Activated CD4-positive, CD25-positive, alpha-beta regulatory T cell (primary cell): ENCODE measurements at places on chromosomes 12 and 14.

GRCh38 chr12:30010071-30011052 lies 226.6 kb upstream of the TMTC1 start:
- no peak for DNase-seq

GRCh38 chr14:61469781-61470180 lies 148.4 kb downstream of the PRKCH start:
- no peak for DNase-seq

DNA sequence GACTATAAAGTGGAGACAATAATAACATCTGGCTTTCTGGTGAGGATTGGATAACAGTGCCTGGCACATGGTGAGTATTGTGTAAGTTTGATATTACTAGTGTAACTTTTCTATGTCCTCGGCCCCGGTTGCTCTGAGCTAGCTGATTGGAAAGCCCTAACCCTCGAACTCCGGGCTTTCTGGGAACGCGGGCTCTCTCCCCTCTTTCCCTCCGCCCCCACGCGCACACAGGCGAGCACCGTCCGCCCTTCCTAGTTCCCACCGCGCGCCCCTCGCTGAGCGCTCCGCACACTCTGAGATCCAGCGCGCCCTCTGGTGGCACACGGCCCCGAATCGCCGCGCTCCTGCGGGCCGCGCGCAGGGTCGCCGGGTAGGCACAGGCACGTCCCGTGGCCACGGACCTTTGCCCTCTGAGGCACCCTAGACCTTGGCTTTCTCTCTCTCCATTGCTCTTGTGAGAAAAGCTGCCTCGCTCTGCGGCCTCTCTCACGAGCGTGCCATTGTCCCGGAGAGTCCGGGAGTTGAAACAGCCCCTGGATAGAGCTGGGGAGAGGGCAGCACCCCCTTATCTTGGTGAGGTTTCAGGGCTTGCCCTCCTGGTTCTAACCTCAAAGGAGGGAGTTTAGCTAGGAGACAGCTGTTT lies 23.2 kb upstream of the ESRRB start:
- DNase-seq, result peak; percentile 36

DNA sequence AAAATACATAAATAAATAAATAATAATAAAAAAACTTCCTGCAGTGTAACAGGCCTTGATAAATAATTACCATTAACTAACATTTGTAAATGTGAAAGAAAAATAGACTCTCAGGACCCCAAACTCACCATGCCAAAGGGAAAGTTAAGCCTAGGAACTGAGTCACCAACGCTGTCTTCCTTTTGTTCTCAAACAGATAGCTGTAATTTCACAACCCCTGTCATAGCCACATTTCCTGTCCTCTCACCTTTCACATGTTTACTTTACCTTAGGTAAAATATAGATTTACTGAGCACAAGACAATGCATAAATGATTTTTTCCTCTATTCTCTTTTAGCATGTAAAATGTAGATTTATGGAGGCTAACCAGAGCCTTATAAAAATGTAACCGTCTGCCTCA lies 35.9 kb upstream of the CHST11 start:
- DNase-seq, result no peak

DNA sequence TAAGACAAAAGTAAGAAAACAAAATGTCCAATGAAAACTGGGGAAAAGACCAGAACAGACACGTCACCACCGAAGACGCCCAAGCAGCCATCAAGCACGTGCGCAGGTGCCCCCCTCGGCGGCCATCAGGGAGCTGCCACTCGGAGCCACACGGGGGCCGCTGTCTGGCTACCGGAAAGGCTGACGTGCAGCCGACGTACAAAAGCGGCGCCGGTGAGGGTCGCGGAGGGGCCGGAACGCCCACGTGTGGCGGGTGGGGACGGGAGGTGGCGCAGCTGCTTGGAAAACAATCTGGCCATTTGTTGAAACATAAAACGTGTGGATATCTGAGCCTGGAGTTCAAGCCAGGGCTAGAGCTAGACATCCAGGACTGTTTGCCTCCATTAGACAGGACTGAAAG lies 60.7 kb downstream of the GALNT9 start:
- DNase-seq, result no peak

DNA sequence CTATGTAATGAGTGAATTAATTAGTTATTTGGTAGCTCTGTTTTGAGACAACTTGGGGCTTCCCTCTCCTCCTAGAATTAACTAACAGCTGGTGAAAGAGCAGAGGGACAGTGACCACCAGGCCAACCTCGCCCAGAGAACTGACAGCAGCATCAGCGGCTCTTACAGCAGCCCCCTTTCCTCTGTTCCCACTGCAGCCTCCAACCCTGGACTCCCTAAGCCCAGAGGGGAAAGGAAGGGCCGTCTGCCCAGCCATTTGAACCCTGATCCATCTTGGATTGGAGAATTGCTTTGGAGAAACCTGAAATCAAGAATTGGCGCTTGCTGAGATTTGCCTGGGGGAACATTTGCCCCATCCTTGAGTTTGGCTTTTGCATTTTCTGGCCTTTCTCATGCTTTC lies 45.5 kb downstream of the B4GALNT3 start:
- DNase-seq, result no peak

- no peak for DNase-seq
These were observed 39.9 kb downstream of the GXYLT1 start for GRCh38 chr12:42104784-42105183.

DNA sequence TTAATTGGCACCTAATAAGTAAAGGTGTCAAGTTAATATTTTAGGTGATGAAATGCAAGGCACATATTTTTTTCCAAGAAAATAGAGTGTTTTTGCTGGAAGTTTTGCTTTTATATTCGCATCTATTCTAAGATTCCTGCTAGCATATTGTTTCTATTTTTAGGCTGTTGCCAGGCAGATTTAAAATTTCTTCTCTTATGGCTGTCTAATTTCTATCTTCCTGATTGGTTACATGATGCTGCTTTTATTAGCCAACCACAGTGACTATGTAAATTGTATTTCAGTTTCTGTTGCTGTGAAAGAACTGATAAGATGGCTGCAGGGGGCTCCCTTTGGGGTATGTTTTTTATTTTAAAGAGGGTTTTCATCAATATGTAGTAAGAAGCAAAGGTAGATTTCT lies 42.7 kb downstream of the ATF7IP start:
- DNase-seq, result no peak

DNA sequence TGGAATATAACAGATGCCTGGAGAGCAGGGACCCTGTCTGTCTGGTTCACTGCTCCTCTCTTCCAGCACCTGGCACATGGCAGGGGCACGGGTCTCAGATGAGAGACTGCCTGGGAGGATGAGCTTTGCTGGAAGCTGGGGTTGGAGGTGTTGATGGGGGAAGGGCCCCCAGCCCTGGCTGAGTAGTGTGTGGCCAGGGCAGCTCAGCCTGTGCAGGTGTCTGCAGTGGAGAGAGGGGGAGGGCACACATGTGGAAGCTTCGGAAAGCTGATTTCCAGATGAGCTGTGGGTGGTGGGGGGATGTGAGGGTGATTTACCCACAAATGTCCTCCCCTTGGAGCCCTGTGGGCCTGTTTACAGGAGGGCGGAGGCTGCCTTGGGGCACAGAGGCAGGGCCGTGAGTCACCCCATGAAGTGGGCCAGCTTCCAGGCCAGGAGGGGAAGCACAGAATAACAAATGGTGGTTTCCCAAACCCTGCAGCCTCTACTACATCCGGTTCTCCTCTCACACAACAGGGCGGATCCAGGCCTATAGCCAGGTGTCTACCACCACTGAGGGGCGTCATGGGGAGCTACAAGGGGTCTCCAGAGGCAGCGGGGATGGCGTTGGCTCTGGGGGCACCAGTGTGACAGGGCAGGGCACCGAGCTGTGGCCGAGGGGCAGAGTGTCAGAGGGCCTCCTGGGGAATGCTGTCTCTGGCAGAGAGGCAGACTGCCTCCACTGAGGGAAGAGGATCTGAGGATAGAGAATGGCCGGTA lies 11.0 kb downstream of the KRT7 start:
- DNase-seq, result no peak

- no peak for DNase-seq
These were observed 62.9 kb downstream of the TRAFD1 start for GRCh38 chr12:112188130-112188830.

DNA sequence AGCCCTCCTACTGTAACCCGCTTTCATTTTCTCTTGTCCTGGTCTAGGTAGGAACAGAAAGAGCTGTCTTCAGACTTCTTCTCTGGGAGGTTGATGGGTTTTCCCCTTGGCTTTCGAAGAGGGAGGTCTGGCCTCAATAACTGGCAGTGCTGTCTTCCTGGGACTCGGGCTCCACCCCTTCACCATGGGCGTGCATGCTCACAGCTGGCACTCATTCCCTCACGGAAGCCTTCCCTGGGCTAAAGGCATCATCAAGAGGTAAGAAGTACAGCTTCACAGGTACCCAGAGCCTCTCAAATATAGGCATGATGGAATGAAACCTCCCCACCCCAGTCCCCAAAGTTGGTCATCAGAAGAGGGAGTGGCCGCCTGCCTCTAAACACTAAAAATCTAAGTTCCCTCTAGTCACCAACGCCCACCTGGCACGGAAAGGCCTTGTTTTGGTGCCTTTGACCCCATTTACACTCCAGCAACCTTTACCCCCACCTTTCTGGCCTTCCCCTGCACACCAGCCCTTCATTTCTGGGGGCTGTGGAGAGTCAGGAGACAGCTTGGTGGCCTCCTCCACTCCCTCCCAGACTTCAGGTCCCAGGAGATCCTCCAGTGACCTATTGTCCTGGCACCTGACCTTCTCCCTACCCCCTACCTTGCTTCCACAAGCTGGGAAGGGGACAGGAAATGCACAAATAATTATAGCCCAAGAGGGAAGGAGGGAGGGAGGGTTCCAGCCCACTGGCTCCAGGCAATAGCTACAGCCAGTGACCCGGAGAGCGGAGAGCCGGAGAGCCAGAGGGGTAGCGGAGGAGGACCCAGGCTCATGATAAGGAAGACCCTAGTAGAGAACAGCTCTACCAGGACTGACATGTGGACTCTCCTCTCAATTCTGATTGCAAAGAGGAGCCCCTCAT lies 2.8 kb downstream of the RAPGEF3 start:
- DNase-seq, result no peak

- DNase-seq, result no peak
These were observed 22.7 kb upstream of the SRGAP1 start for GRCh38 chr12:63821781-63822251.

DNA sequence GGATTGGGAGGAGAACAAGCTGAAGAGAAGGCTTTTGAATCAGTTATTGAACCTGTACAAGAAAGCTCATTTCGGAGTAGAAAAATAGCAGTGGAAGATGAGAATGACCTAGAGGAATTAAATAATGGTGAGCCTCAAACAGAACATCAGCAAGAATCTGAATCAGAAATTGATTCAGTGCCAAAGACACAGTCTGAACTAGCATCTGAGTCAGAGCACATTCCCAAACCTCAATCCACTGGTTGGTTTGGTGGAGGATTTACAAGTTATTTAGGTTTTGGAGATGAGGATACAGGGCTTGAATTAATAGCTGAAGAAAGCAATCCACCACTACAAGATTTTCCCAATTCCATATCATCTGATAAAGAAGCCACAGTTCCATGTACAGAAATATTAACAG lies 13.5 kb downstream of the MIA2 start:
- DNase-seq, result no peak

DNA sequence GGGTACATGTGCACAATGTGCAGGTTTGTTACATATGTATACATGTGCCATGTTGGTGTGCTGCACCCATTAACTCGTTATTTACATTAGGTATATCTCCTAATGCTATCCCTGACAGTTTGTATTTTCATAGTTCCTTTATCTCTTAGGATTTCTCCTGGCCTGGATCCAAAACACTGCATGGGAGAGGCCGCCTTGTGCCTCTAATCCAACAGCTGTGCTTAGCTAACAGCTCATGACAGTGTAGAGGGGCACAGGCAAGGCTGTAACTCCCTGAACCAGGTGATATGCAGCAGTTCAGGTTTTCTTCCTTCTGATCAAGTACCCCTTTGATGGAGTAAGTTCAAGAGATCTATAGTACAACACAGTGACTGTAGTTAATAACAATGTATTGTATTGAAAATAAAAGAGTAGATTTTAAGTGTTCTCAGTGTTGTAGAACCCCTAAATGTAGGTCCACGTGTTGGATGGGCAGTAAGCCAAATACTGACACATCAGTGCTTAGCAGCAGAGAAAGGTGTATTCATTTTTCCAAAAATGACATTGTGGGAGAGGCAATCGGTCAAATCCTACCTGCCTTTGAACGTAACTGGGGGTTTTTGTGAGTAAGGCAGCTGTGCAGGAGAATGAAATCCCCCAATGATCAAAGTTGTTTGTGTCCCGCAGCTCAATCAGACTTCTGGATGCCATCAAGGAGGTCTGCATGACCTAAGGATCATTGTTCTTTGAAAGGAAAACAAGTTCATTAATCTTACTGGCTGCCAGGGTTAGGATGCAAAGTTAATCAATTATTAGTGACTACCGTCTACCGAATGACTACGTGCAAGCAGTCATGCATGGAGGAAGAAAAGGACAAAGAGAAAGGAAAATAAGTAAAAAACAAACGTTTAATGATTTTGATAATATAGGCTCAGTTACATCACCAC lies 89.3 kb upstream of the FGD4 start:
- no peak for DNase-seq

DNA sequence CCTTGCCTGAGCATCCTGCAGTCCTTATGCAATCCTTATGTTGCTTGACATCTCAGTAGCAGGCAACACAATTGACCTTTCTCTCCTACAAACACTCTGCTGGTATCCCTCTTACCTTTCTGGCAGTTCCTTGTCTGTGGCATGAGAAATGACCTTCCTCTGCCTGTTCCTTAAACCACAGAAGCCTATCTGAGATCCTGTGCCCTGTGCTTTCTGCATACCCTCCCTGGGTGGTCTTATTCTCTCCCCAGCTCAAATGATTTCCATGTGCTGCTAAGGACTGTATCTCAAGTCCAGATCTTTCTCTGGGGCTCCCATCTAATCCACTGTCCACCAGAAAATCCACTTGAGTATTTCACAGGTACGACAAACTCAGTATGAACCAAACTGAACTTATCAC lies 2.0 kb upstream of the ARHGAP9 start:
- no peak for DNase-seq

- no peak for DNase-seq
These were observed 4.5 kb downstream of the PGF start for GRCh38 chr14:74950795-74951442.

GRCh38 chr14:46661728-46662127 lies 10.1 kb upstream of the RPL10L start:
- DNase-seq, result no peak

DNA sequence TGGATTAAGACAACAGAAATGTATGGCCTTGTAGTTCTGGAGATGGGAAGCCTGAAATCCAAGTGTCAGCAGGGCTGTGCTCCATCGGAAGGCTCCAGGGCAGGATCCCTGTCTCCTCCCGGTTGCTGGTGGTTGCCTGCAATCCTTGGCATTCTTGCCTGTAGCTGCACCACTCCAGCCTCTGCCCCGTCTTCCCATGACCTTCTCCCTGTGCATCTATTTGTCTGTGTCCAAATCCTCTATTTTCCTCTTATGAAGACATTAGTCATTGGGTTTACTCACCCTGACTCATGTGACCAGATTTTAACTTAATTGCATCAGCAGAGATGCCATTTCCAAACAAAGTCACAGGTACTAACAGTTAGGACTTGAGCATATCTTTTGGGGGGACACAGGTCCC lies 15.1 kb downstream of the TUNAR start:
- DNase-seq, result no peak

DNA sequence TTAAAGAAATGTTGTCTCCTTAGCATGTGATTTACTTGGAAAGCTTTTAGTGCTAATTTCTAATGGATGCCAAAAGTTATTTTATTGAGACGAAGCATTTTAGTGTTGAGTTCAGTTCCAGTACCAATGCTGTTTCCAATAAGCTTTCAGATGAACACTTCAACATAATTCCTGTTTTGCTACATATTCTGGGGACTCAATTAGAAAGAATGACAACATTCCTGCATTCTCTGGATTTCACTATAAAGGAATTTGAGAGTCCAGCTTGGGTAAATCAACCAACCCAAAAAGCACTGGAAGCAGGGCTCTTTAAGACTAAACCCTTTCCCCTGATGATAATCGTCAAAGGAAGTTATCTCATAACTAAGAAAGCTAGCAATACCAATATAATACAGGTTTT lies 353.0 kb upstream of the TMTC1 start:
- DNase-seq, result no peak
